Activated naive CD8-positive, alpha-beta T cell treated with anti-CD3 and anti-CD28 coated beads, Interleukin-2, amount 50 U/mL, for 24 hours (primary cell): ENCODE measurements at places on chromosomes 12 and 14.

DNA sequence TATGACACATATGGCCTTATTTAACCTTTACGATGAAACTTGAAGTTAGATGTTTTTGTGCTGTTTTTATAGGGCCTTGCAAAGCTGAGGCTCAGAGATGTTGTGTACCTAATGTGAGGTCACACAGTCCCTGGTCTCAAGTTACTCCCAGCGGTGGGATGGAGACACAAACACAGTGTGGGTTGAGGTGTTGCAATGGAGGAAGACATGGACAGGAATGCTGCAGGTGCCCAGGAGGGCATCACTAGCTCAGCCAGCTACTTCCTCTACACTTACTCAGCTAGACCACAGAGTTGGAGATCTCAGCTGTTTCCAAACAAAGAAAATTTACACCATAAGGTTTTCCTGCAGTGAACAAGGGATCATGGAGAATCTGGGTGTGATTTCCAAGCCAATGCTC is 15.5 kb downstream of the LHX5 start:
- DNase-seq = no peak

- no peak for DNase-seq
These were observed 25.5 kb upstream of the KCNK10 start for GRCh38 chr14:88348546-88348945.

DNA sequence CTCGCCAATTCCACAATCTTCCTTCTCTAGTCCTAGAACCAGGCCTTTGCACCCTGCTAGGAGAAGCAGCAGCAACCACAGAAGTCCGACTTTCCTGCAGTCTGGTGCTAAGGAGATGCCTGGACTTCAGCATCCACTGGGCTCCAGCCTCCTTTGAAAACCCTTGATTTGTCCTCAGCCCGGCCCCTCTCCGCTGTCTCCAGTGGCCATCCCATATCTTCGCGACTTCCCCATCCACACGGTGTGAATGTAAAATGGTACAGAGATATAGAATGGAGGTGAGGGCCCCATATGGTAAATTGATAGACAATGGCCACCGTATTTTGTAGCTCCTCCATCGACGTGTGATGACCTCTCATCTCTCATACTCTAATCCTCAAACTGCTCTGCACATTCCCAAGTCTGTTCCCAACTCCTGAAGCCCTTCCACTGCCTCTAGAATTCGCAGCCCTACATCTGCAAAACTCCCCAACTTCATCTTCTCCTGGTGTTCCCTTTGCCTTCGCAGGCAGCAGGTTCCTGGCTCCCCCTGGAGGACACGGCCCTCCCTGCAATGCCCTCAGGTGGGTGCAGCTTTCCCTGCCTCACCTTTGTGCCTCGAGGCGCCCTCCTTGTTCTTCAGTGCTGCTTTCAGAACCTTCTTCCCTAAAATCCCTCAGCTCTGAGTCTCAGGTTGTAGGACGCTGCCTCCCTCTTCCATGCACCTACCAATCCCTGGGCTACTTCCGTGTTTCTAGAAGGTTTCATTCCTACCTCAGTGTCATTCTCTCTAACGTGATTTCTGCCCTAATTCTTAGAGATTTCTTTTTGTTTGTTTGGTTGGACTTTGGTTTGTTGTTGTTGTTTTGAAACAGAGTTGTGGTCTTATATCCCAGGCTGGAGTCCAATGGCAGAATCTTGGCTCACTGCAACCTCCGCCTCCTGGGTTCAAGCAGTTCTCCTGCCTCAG is 36.7 kb downstream of the TMBIM6 start:
- DNase-seq = peak; percentile 79

DNA sequence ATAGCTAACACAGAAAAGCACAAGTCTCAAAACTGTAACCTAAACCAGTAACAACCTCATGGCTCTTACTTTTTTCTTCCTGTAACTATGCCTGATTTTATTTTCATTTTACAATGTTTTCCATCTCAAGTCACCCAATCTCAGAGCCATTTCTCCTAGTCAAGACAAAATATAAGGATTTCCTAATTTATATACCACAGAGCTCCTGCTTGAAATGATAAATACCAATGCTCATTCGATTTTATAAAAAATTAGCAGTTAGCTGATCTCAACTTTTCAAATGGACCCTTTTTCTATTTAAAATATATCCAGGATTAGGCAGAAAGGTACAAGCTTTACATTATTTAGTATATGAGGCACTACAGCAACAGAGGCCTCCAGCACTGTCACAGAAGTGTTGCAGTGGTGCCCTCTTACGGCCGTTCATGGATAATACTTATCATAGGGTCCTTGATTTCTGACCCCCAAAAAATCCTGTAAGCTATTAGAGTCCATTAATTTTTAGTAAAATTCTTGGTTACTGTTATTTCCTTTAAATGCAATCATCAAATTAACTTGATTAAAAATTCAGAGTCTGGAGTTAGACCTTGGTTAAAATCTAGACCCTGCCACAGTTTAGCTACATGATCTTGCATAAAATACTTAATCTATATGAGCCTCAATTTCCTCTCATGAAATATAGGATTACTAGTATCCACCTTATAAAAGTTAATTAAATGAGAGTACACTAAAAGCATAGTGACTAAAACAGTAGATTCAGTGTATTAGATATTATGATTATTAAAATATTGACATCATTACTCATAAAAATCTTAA is 68.3 kb downstream of the SEC23A start:
- no peak for DNase-seq

DNA sequence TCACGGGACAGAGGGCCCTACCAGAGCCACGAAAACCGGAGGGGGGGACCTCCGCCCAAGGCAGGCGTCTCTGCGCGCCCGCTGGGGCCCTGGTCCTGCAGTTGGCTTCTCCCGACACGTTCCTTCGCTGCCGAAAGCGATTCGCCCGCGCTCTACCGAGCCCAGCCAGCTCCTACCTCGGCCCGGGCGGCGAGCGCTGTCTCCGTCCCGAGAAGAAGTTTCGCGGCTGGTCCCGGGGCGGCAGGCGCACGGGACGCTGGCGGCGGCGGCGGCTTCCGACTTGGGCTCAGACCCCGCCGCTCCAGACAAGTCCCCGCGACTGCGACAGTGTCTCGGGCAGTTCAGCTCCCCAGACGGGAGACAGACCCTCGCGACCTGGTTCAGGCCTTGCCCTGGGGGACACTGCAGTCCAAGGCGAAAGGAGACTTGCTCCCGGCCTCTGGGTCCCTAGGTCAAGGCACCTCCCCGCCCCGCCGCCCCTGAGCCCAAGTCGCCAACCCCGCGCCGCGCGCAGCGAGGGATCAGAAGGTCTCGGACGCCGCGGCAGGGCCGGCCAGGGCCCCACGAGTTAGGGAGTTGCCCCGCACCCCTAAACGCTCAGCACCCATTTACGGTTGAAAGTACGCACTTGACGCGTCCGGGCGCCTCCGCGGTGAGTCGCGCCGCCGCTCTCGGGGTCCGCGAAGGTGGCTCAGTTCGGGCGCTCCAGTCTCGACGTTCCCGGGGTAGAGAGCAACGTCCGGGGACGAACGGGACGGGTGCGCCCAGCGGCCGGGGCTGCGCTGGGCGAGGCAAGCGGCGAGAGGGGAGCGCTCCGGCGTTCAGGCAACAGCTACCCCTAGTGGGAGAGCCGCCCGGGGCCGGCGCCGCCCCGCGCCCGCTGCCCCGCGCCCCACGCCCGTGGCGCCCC is 1.4 kb upstream of the DIO3 start:
- DNase-seq = peak; percentile 14

GRCh38 chr12:64007853-64008252 is 163.4 kb downstream of the SRGAP1 start:
- no peak for DNase-seq

DNA sequence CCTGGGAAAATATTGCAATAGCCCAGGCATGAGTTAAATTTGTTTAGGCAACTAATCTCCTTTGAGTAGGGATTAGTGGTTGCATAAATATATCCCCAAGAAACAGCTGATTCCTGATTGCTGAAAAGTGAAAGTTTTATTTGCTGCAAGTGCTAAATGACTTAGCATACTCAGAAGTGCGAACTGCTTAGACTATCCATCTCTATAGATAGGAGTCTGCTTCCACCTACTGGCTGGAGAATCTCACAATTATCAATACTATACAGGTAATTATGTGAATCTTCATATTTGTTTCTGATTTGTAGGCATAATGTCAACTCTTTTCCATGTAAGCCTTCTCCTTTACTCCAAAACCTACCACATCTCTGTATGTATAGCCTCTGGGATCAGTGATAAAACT is 12.0 kb upstream of the SLCO1B3 start:
- no peak for DNase-seq

- DNase-seq = no peak
These were observed 216.7 kb upstream of the TMTC1 start for GRCh38 chr12:30000401-30000800.

- no peak for DNase-seq
These were observed 25.2 kb upstream of the NTN4 start for GRCh38 chr12:95815632-95816212.

- no peak for DNase-seq
These were observed 11.9 kb upstream of the BCL7A start for GRCh38 chr12:122009741-122010140.

GRCh38 chr12:120539303-120539702 is 5.1 kb downstream of the RNF10 start:
- DNase-seq = no peak

GRCh38 chr12:21697904-21698630 is 40.4 kb upstream of the LDHB start:
- no peak for DNase-seq
